ENCODE measurements at places on chromosomes 4 and X.

DNA sequence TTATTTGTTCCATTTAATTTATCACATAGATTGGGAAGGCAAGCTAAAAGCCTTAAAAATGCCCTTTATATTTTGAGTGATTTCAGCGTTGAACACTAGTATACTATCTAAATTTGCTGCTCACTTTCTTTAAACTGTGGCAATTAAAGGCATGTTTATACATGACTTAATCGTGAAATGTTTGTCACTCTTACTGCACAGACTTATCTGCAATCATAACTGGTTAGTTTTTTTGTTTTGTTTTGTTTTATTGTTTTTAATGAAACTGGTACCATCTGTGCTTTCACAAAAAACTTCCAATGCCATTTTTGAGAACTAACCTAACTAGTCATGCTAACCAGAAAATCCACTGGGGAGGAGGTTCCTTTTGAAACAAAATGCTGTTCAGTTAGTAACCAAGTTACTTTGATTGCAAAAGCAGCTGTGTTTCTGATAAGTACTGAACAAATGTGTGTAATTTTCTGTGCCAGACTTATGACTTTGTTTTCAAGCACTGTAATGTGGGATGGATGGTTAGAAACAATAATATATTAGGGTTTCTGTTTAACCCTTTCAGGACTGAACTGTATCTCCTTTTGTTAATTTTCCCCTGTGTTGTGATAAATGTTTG, 56.1 kb downstream of the CCKAR start:
- DNase-seq = no peak

DNA sequence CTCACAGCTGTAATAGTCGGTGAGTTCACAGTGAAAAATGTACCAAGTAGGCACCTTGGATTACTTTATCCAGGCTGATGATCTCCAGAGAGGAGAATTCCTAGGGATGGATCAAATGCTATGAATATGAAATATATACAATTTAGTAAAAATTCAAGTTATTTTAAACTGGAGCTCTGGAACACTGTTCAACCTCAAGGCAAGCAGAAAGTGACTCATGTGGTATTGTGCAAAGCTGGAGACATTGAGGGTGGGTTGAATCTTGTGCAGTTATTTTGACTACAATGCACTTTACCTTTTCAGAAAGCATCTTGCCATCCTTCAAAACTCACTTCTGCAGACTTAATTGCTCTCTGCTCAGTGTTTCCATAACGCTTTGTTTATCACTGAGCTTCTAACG, 43.4 kb downstream of the OSTC start:
- no peak for DNase-seq

GRCh38 chrX:69136546-69137331, 28.5 kb downstream of the PJA1 start:
- DNase-seq = no peak

- no peak for DNase-seq
These were observed 60.4 kb downstream of the CAMK2D start for GRCh38 chr4:113701169-113701568.

DNA sequence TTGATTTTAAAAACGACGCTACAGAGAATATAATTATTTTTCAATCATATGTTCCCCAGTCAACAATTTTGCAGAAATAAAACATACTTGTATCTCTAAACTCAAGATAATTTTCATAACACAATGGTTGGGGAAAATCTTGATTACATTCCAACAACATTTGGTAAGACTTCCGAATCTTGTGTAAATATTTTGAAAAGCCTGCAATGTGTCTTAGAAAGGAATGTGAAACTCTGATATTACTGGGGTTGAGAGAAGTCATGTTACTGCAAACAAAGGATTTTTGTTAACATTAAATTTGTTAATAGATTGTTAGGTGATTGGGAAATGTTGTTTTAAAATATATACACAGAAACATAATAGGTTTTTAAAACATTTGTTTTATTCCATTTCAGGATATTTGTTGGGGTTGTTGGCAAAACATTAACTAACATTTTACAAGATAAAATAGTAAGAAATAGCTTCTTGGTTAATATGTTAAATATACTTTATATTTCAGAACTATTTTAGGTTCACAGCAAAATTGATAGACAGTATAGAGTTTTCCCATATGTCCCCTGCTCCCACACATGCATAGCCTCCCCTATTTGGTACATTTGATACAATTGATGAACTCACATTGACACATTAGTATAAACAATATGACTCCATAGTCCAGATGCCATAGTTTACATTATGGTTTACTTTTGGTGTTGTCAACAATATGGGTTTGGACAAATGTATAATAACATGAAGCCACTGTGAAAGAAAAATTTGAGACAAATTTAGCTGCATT, 218.6 kb upstream of the FAM47A start:
- no peak for DNase-seq

Measured in stimulated activated CD4-positive, alpha-beta T cell treated with anti-CD3 and anti-CD28 coated beads, TNF-alpha, amount 100 ng/mL, for 1 hour (primary cell).